HTR-8/SVneo (cell line): ENCODE measurements at places on chromosomes 16 and 17.

DNA sequence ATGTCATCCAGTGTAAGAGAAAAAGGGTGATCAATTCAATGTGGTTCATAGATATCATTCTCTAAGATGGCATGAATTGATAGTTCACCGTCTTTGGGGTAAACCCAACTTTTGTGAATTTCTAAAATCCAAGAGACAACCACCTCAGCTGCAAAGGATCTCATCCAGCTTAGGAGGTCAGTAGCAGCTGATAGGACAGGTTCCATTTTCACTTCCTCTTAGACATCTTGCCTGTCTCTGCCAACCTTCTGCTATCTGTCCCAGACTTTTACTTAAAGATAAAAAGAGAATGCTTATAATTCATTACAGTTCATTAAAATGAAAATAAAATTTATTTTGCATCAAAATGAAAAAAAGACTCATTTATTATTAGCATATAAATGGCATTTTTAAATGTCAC, 468.2 kb downstream of the XYLT1 start:
- DNase-seq = no peak

DNA sequence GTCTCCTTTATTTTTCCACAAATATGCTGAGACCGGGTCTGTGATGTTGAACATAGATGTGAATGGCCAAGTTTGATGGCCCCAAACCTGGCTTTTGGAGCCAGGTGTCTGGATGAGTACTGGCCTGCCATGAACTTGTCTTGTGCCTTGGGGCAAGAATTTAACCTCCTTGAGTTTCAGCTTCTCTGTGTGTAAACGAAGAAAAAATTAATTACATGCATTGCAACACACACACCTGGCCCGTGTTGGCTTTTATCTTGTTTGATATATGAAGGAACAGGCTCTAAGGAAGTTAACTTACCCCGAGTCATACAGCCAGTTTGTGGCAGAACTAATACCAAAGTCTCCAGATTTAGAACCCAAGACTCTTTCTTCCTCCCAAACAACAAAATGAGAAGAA, 13.1 kb downstream of the FBXO39 start:
- no peak for DNase-seq

DNA sequence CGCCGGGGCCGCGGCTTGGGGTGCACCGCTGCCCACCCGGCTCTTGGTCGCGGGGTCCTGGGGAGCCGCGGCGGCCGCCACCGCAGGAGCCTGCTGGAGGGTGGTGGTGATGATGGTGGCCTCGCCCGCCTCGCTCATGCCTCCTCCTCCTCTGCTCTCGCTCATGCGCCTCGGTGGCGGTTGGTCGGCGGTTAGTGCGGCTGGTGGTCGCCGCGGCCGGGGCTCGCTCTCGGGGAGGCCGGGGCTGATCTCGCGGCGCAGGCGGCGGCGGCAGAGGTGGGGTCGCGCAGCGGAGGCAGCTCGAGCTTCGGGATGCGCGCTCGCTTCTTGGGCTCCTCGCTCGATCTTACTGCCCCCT, 41.6 kb downstream of the AHSP start:
- no peak for DNase-seq

DNA sequence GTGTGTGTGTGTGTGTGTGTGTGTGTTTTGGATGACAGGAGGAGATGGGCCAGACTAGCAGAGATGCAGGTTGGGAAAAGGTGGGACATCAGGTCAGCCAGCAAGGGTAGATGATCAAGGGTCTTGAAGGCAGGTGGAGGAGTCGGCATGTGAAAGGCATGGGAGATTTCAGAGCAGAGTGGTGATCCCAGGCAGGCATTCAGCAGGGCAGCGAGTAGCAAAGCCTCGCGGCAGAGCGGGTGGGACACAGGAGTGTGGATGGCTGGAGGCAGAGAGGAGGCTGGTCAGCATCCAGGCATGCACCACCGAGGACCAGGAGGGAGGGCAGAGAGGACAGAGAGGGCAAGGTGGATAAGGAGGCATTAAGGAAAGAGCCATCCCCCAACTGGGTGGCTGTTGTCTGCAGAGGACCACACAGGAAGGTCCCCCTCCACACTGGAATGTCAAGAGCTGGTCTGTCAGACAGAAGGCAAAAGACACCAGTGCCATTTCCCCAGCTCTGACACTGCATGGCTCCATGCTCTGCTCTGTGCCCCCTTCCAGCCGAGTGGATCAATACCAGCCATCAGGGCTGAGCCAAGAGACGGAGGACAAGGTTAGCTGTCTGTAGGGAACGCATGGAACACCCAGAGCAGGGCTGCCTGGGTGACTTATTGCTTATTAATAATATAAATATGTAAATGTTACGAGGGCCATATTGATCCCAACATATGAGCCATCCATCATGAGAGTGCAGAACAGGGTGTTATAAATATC, 74.8 kb upstream of the RPL38 start:
- no peak for DNase-seq

DNA sequence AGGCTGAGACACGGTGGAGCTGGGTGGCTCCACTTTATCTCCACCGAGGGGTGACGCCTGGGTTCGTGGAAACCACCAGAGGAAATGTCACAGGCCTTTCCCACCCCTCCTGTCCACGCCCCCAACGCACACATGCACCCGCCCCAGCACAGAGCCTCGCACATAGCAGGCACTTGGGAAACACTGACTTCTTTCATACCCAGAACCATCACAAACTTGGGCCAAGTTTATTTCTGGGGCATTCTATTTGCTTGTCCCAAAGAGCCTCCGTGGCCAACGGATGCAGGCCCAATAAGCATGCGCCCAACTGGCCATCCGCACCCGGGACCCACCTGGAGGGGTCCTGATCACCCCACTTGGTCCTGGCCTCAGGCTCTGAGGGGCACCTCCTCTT, 3.3 kb downstream of the BCAR1 start:
- DNase-seq = no peak

DNA sequence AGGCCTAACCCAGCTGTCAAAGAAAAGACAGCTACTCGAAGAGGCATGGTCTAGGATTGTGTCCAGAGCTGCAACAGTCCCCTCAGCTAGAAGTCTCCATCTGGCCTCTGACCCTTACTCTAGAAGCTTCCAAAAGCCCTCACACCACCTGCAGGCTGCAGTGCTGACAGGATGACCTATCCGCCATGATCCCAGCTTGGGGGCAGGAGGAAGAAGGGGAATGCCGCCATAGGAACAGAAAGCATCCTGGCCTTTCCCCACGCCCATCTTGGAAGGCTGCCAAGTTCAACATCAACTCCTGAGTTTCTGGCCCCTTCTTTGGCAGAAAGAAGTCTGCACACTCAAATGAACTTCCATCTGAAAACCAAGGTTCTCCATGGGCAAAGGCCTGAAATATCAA, 3.1 kb upstream of the KRT36 start:
- DNase-seq = no peak

GRCh38 chr16:69848637-69849545, 86.8 kb downstream of the WWP2 start:
- peak; percentile 23 for DNase-seq
